ENCODE measurements at places on chromosomes 1 and 21.
A peak's percentile ranks its signal among the peaks of the same experiment; 100 is the strongest.

- peak; percentile 3 for DNase-seq
These were observed 2.2 kb upstream of the POFUT2 start for GRCh38 chr21:45289655-45290515.

- no peak for DNase-seq
These were observed 131.6 kb downstream of the RRAGC start for GRCh38 chr1:38727684-38728584.

DNA sequence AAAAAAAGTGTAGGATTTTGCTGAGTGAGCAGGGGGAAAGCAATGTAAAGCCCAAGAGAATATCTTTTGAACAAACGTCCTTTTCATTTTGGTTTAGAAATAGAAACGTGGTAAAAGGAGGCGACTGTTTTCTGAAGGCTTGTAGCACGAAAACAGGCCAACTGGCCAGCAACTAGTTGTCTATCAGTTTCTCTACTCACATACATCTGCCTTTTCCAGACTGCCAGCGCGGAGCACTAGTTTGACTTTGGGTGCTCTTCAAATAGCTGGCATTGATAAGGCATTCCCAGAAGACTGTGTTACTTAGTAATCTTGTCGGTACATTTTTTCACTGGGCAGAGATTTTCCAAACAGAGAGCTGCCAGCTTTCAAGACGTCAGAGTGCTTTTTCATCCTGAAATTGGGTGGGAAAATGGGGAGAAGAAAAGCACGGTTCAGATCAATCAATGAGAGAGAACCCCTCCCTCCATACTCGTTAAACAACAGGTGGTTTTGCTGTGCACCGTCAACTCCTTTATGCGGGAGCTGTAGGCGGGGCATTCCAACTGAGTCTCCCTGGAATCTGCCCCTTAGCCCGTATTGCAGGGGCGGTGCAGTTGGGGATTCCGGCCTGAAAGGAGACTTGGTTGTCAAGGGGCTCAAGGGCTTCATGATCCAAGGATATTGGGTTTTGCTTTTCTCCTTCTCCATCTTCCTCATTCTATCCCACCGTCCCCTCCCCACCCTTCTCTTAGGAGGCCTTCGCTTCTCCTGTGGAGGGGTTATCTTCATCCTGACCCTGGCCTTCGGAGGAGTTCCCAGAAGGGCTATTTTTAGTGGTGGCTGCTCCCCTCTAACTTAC, 884 bp upstream of the LRRC8C start:
- DNase-seq: no peak

- no peak for DNase-seq
These were observed 50.5 kb upstream of the IKBKE start for GRCh38 chr1:206419783-206420182.

DNA sequence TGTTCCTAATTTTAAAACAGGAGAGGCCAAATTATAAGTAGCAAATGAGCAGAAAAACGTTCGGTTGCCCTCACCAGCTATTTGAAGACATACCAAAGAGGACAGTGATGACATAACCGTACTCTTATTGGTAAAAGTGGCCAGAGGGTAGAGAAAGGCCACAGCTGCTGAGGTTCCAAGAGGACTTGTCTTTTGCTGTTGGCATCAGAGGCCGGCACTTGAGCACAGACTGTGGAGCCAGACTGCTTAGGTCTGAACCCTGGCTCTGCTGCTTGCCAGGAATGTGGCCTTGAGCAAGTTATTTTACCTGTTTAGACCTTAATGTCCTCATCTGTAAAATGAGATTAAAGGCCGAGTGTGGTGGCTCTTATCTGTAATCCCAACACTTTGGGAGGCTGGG, 14.9 kb downstream of the ETV3L start:
- DNase-seq: no peak

GRCh38 chr1:5333291-5333690, 658.9 kb downstream of the NPHP4 start:
- DNase-seq: no peak

DNA sequence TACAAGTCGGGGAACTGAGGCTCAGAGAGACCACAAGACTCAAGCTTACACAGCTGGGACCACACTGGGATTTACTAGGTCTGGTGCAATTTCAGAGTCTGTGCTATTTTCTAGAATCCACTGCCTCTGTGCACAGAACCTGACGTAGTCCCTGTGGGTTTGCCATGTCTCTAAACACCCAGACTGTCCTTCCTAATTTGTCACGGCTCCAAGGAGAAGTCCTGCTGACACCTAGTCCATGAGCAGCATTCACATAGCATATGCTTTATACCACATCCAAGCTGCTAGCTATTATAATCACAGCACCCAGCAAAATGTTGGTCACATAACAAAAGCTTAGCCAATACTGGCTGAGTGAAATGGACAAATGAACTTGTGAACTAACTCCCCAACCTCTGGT, 79.0 kb upstream of the HMGB4 start:
- DNase-seq: no peak

DNA sequence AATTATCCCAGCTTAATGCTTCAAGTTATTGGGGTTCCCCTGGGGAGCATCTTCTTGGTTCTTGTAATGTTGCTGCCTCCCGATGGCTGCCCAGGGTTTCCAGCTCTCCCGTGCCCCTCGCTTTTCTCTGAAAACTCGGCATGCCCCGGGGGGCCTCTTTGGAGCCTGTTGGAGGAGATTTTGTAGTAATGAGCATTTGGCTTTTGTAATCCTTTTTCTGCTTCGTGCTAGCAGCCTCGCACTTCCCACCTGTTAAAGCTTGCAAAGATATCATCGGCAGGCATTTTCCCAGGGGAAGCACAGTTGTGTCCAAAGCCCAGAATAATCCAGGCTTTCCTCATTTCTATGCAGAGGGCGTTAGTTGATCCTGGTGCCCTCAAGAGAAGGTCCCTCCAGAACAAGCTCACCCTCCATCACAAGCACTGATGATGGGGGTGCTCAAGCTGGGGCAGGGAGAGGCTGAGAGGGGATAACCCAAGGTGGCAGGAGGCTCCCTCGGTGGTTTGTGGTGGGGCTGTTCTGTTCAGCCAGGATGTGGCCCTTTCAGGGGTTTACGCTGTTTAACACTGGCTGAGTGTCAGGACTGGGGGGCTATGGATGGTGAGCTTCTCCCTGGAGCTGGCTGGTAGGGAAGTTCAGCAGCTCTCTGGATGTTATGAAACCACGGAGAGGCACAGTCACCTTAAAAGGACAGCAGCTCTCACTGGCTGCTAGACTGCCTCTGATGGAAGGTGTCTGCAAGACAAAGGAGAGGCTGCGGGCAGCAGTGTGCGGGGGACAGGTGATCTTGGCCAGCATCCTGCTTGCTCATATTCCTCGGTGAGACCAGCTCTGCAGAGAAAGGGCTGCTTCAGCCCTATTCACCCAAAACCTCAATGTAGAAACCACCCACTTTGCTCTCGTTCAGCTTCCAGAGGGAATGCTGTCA, 477.1 kb upstream of the VAMP3 start:
- DNase-seq: no peak

GRCh38 chr1:110205156-110205555, 5.0 kb upstream of the KCNC4 start:
- no peak for DNase-seq

GRCh38 chr1:161879261-161879660, 113.1 kb downstream of the ATF6 start:
- no peak for DNase-seq

GRCh38 chr1:115224636-115225035, 113.4 kb downstream of the NGF start:
- no peak for DNase-seq

DNA sequence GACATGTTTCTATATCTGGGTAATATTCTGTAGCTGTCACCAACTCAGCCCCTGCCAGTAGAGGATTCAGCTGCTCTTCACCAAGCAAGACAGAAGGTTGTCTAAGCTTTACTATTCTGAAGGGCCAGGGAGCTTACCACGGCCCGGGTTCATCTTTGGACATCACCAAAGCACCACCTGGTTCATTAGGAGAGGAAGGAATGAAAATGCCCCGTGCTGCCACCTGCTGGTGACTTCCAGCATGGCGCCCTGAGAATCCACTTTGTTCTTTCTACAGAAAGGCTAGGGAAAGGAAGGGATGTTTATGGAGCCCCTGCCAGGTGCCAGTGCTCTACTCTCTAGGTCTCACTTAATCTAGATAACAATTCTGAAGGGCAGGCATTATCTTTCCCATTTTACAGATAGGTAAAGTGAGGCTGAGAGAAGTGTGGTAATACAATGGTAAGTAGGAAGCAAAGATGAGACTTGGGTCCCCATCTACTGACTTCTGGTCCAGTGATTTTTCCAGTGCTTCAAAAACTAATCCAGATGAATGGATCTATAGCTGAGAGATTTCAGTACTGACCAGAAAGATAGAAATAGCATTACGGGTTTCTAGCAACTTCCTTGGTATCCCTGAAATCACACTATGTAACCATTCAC, 79.5 kb downstream of the BEND5 start:
- DNase-seq: peak; percentile 23

GRCh38 chr1:230458509-230458908, 32.4 kb upstream of the PGBD5 start:
- DNase-seq: no peak

- DNase-seq: peak; percentile 57
These were observed 113.2 kb downstream of the TOMM20 start for GRCh38 chr1:235015291-235015985.

DNA sequence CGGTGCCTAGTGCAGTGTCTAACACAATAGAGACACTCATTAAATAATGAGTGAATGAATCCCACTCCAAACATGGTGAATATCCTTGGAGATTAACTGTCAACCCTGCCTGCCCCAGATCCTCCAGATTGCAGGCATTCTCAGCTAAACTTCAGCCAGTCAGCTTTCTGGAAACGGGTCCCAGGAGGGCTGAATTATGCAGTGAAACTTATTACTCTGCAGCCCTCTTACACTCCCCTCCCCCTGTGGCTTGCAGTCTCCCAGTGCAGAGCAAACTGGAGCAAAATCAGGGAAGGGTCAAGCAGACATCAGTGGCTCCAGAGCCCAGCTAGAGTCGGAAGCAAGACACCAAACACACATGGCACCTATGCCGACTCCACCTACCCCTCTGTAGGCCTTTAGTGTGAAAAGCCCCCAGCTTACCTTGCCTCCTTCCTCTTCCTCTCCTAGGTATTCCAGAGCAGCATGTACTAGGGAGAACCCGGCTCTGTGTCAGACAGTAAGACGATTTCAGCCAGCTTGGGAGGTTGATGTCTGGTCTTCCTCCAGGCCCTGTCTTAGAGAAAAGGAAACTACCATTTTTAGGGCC, 6.5 kb upstream of the RGS16 start:
- DNase-seq: no peak

GRCh38 chr1:24955161-24955560, 25.1 kb upstream of the RUNX3 start:
- peak; percentile 65 for DNase-seq

DNA sequence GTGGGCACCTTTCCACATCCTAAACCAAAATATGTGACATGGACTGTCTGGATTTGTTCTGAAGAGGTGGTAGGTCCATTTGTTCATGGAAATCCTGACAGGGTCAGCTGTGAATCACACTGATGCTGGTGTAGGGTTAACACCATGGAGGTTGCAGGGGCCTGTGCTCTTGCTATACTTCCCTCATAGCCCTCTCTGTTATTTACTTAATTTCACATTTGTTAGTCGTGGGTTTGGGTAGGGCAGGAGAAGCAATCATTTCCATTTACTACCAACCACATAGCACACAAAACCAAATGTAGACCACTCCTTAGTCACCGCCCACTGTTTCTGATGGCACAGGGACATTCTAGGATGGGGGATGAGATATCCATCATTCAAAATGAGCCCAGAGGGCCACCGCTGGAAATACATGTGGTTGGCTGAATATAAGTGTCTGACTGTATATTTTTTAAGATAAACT, 61.8 kb upstream of the POU2F1 start:
- no peak for DNase-seq

GRCh38 chr1:212186427-212187207, 98.6 kb upstream of the PPP2R5A start:
- DNase-seq: no peak

DNA sequence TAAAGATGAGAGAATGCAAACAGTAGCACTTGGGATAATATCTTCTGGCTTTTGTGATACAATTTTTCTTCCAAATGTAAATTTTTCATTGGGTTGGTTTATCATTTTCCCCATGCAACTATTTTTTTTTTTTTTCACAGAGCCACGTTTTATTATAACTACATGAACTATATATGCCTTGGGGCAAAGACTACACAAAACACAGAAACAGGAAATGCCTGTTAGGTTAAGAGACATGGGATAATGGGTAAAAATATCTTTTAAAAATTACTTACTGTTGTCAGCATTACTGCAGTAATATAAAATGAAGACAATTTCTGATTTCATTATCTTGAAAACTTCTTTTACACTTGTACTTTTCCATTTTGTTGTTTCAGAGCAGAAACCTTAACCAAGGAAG, 74.6 kb downstream of the DISP1 start:
- DNase-seq: no peak

GRCh38 chr1:175062858-175063257, 4.8 kb upstream of the TNN start:
- DNase-seq: no peak

DNA sequence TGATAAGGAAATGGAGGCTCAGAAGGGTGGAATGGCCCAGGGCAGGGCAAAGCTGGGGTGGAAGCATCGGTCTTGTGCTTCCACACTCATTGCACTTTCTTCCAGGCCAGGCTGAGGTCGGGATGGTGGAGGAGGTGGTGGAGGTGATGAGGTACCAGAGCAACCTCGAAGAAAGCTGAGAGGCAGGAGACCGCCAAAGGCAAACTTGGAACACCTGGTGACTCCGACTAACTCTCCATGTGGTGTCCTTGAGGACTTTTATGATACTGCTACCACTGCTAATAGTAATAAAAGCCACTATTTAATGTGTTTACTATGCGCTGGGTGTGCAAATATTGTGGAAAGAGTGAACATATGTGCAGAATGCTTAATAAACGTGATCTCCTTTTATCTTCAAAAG, 16.9 kb upstream of the BTG2 start:
- DNase-seq: no peak

GRCh38 chr1:17825273-17826164, 70.4 kb downstream of the ACTL8 start:
- no peak for DNase-seq

- DNase-seq: no peak
These were observed 50.9 kb upstream of the NR5A2 start for GRCh38 chr1:199976496-199977144.

DNA sequence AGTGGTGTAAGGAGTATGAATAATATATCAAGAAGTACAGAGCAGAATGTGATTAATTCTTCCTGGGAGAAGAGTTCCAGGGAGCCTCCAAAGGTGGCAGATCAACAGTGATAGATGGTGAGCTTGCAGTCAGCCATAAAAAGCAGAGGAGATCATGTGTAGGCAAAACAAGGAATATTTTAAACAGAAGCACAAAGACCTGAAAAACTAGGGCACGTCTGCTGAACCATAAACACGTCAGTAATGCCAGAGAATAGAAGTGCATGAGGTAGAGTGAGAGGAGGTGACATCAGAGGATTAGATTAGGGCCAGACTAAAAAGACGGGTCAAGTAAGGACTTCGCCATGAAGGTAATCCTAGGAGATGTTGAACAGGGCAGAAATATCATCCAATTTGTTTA, 151.8 kb downstream of the EIF4G3 start:
- DNase-seq: no peak

All from CD8-positive, alpha-beta T cell (primary cell).